ENCODE measurements at places on chromosomes 13 and 19.

GRCh38 chr13:112907871-112908331 is 61.1 kb upstream of the MCF2L start:
- DNase-seq = peak; percentile 51

GRCh38 chr13:29532821-29533220 is 62.7 kb downstream of the SLC7A1 start:
- DNase-seq = no peak

- no peak for DNase-seq
Observed at GRCh38 chr19:10829967-10830366, 6.0 kb downstream of the TMED1 start.

GRCh38 chr13:63408331-63409189 is 1992.9 kb upstream of the PCDH20 start:
- peak; percentile 9 for DNase-seq

GRCh38 chr19:8695911-8696310 is 2.7 kb downstream of the ACTL9 start:
- no peak for DNase-seq

- DNase-seq = no peak
Observed at GRCh38 chr19:8922591-8922990, 87.6 kb downstream of the MUC16 start.

DNA sequence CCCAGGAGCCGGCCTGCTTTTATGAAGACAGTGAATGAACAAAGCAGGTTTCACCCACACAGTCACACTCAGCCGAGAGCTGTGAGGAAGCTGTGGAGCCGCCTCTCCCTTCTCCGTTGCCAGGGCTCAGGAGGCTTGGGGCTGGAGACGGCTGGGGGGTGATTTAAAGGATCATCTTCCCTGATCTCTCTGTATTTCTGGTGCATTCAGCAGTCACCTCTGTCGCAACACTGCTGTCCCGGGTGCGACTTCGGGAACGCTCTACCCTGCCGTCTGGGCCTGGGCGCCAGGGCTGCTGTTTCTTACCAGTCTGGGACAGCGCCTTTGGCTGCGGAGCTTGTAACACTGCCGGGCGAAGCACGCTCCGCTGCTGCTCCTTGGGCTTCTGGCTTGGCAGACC is 18.1 kb downstream of the CAPS start:
- DNase-seq = no peak

DNA sequence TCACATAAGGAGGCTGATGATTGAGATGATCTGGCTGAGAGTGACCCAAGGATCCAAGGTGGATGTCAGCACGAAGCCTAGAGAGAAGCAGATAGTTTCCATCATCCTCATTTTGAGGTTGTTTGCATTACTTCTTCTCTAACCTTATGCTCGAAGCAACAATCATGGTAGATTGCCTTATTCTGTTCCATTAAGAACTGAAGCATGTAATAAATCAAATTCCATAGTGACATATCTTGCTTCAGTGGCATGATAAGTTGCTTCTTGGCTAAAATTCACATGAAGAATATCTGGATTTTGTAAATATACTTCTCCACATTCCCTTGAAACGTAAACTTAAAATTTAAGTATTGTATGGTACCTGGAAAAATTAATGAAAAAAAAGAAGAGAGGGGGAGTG is 377.8 kb upstream of the DACH1 start:
- DNase-seq = no peak

- no peak for DNase-seq
Observed at GRCh38 chr19:567296-567900, 5.0 kb upstream of the BSG start.

- no peak for DNase-seq
Observed at GRCh38 chr19:46351241-46352041, 4.6 kb downstream of the PPP5C start.

- peak; percentile 86 for DNase-seq
Observed at GRCh38 chr19:12983542-12984142, 11.6 kb upstream of the NFIX start.

DNA sequence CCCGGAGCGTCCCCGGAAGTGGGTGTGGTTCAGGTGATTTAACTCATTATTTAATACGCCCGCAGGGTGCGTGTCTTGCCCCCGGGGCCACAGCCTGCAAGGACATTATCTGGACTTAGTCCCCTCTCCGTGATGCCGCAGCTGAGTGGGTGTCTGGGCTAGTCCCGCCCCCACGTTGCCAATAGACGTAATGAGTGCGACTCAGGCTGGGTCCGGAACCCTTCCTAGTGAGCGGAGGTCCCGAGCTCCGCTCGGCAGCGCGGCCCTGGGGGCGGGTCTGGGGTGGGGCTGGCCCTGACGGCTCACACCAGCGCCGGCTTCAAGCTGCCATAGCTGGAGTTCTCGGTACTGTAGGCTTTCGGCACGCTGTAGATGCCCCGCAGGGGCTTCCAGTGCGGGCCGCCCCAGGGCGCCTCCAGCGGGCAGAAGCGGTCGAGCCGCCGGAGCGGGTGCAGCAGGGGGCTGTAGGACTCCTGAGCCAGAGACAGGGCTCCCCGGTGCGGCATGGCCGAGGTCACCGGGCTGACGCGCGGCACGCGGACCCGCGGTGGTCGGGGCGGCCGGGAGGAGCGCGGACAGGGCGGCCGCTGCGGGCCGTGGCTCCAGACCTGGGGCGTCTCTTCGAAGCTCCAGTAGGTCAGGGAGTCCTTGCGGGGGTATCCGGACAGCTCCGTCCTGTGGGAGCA is 918 bp upstream of the LHB start:
- peak; percentile 6 for DNase-seq

- DNase-seq = no peak
Observed at GRCh38 chr19:18023622-18024251, 15.8 kb downstream of the ARRDC2 start.

GRCh38 chr13:39847336-39847735 is 191.9 kb downstream of the COG6 start:
- DNase-seq = no peak

DNA sequence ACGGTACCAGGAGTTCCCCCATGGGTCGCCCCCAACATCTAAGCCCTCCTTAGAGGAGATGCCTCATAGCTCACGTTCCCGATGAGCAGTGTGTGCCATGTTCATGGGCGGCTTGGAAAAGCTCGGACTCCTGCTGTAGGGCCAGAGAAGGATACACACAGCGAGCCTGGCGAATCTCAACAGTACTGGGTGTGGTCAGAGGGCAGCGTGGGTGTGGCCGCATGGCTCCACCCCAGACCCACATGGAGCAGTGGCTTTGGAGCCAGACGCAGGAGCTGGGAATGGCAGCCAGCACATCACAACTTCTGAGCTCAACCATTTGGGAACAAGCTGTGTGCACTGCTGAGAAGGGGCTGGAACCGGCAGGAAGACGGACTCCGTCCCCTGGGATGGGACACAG is 15.6 kb downstream of the CAPS start:
- no peak for DNase-seq

DNA sequence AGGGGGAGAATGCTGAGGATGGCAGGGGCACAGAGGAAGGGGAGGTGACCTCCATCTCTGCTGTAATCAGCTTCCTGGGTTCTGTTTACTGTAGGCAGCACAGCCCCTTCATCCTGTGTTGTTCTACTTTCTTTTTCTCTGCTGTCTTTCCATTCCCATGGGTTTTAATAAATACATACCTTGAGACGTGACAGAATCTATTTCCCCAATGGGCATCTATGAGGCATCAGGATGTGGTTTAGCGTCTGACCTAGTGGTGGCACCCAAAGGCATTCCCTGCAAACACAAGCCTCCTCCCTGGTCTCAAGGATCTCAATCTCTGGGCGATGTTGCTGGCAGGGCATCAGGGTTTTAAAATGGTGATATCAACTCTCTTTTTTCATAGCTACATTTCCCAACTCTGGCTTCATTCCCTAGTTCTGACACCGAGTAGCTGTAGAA is 60.8 kb downstream of the ALOX5AP start:
- DNase-seq = no peak

DNA sequence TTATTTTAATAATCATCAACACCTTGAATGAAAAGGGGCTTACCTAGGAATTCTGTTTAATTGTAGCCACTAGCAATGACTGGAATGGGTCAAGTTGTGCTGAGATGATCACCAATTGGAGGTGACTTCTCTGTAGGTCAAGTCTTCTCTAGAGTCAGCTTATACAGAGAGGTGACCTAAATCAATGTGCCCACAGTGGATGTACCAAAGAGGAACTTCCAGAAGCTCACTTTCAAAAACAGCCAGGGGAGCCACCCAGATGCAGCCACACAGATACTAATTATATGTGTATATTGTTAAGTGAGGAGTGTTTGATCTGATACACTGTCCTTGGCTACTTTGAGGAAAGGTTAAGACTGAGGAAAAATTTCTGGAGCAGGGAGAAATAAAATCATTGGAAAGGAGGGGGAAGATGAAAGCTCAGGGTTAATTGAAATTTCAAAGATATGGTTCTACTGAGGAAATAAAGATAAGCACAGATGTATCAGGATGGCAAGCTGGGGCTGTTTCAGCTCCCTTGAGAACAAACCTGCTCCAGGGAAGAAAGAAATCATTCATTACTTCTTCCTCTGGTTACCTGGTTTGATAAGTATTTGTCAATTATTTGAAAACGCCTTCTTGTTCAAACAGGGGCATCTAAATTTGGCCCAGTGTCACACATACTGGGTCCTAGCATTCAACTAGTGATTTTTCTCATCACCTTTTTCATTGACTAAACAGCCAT is 5.1 kb downstream of the GPR183 start:
- DNase-seq = no peak

GRCh38 chr19:49488863-49489537 is 1.6 kb downstream of the RPL13A start:
- no peak for DNase-seq

DNA sequence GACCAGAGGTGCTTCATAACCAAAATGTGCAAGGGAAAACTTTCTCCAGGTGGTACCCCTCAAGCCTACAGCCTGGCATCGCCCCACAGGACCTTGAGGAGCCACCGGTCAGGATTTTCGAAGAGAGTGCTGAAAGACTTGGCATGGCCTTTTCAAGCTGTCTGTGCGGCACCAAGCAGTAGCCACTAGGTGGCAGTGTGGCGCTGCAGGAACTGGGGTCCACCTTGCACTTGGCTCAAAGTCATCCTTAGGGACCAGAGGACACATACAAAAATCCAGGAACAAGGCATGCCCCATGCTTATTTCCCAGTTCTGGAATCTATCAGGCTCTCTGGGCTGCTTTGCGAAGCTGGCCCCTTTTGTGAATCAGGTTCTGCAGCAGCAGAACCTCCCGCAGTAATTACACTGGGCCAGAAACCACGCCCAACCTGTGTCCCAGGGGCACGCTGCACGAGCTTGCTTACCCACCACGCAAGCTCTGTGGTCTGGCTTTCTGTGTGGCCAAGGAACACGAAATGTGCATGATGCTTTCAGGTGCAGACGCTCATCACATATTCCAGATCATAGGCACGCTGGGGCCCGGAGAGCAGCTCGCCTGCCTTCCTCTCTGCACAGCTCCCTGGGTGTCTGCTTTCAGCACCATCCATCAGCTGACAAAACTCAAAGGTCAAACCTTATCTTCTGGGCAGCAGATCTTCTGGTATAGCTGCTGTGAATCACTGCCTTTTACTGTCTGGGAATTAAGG is 87.2 kb downstream of the SLC7A1 start:
- peak; percentile 96 for DNase-seq
